ENCODE measurements at places on chromosomes 3 and 15.

DNA sequence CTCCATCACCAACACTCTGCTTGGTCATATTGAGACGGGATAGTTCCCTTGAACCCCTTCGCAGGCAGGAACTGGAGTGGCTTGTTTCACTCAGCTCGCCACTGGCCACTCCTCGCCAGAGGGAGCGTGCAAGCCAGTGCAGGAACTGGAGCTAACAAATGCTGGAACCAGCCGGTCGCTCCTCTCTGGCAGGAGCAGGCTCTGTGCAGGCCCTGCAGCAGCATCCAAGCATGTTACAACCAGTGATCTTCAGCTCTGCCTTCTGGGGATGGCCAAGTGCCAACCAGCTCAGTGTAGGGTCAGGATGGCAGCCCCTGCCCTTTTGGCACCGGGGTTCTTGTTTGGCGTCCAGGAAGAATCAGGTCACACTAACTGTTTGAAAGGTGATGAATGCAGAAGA, 329.0 kb upstream of the AZI2 start:
- no peak for DNase-seq

- DNase-seq: no peak
Measured at GRCh38 chr15:71610728-71611552, 199.4 kb upstream of the NR2E3 start.

DNA sequence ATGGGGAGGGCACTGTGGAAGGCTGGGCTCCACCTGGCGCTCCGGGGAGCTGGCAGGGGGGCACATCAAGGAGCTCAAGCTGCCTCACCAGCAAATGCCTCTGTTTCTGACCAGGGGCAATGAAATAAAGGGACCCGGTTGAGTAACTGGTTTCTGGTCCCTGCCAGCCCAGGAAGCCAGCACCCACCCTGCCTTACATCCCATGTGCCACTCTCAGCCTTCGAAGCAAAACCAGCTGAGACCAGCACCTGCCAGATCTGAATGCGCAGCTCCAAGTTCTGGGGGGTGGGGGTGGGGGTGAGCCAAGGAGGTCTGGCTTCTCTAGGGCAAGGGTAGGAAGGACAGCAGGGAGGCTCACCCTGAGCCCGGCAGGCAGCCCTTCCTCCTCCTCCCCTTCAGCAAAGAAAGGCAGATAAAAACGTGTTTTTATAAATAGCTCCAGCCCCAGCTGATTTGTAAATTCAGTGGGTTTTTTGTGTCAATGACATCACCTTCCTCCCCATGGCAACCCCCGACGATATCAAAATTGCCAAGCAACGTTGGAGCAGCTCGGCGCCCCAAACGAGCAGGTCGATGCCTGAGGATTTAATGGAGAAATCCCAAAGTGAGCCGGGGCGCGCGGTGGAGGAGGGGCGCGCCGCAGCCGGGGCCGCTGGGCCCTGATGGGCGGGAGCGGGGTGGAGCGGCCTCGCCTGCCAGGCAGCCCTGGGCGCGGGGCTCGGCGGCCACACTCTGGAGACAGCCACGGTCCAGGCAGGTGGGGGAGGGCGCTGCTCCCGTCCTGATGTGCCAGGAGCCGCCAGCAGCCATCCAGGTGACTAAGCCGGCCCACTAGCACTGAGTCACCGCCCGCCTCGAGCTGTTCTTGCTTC, at the start of gene PAK6:
Gene PAK6 (plus strand): TSS at position 532 of the 872 bp plus-strand sequence. CDS start 25,723 bp downstream, outside the sequence.
- DNase-seq: peak; percentile 56

- no peak for DNase-seq
Measured at GRCh38 chr3:137121704-137122314, 164.0 kb downstream of the IL20RB start.

- no peak for DNase-seq
Measured at GRCh38 chr3:62636235-62636826, 238.9 kb downstream of the CADPS start.

- no peak for DNase-seq
Measured at GRCh38 chr3:189353988-189354889, 182.5 kb downstream of the TPRG1 start.

DNA sequence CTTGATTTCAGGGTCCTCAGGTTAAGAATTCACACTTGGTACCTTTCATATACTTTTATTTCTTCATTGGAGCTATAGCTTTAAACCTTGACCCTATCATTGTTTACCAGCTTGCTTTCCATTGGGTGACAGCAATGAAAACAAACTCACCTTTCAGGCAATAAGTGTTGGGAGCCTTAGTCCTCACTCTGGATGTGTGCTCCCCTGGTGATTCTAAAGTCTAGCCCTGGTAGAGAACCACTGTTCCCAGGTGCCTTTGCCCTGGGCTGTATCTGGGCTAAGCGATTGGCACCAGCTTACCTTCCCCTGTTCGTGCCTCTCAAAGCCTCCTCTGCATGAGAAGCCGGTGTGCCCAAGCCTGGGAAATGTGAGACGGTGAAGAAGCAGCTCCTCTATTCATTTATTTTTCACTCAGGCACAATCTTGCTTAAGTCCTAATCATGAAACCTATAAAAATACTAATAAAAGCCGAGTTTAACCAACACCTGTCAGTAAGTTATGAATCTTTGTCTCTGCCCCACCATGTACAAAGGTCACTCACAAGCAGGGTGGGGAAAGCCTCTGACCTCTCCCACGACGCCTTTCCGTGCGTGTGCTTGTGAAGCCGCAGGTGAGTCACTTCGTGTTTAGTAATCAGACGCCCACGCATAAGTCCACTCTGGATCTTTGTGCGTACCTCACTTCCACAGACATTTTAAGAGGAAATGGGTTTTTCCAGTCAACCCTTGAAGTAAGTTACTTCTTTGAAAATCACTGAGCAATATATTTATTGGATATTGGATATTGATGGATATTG, 12.8 kb upstream of the ARRDC4 start:
- no peak for DNase-seq

GRCh38 chr3:49727924-49728361, 4.2 kb upstream of the GMPPB start:
- no peak for DNase-seq

GRCh38 chr3:105513042-105513441, 146.3 kb downstream of the ALCAM start:
- no peak for DNase-seq

- no peak for DNase-seq
Measured at GRCh38 chr3:32448686-32449474, 53.8 kb downstream of the CMTM6 start.

- no peak for DNase-seq
Measured at GRCh38 chr15:60396958-60397771, 621 bp downstream of the ANXA2 start.

Data from caudate nucleus (tissue), 63 donors.